ENCODE measurements at places on chromosomes 7 and 10.

- DNase-seq: peak; percentile 41
These were observed 333.2 kb upstream of the MGMT start for GRCh38 chr10:129133856-129134255.

DNA sequence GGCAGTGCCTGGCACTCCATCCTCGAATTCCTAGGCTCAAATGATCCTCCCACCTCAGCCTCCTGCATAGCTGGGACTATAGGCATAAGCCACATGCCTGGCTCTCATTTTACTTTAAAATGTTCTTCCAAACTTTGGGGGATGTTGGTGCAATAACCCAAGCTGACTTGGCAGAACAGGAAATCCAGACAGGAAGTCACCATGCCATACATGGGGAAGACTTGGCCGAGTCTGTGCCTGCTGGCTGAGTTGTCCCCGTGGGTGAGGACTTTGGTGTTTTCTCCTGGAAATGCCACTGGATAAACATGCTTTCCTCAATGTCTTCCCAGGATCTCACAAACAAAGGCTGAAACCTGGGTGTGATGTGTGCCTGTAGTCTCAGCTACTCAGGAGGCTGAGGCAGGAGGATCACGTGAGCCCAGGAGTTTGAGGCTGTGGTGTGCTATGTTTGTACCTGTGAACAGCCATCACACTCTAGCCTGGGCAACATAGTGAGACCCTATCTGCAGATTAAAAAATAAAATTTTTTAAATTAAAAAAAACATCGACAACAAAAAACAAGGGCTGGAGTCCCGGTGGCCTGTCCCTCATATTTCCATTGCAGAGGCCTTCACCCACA is 19.8 kb downstream of the HKDC1 start:
- DNase-seq: no peak

DNA sequence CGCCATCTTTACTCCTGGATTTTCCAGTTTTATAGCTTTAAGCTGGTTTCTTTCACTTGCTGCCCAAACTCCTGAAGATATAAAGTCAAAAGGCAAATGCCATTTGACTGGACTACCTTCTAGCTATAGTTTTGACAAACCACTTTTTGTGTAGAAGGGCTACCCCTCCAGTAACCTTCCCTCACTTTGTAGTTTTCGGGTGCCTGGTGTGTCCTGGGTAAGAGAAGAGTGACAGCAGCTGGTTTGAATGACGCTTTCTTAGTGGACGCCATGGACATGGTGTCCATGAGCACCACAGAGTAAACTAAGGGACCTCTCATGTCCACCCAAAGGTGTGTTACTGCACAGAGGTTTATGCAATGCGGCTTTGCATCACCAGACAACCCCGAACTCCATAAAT is 21.2 kb upstream of the PITRM1 start:
- DNase-seq: no peak

GRCh38 chr10:58741673-58742072 is 229.0 kb downstream of the BICC1 start:
- DNase-seq: no peak

- no peak for DNase-seq
These were observed 406.1 kb downstream of the TCERG1L start for GRCh38 chr10:130905386-130905785.

DNA sequence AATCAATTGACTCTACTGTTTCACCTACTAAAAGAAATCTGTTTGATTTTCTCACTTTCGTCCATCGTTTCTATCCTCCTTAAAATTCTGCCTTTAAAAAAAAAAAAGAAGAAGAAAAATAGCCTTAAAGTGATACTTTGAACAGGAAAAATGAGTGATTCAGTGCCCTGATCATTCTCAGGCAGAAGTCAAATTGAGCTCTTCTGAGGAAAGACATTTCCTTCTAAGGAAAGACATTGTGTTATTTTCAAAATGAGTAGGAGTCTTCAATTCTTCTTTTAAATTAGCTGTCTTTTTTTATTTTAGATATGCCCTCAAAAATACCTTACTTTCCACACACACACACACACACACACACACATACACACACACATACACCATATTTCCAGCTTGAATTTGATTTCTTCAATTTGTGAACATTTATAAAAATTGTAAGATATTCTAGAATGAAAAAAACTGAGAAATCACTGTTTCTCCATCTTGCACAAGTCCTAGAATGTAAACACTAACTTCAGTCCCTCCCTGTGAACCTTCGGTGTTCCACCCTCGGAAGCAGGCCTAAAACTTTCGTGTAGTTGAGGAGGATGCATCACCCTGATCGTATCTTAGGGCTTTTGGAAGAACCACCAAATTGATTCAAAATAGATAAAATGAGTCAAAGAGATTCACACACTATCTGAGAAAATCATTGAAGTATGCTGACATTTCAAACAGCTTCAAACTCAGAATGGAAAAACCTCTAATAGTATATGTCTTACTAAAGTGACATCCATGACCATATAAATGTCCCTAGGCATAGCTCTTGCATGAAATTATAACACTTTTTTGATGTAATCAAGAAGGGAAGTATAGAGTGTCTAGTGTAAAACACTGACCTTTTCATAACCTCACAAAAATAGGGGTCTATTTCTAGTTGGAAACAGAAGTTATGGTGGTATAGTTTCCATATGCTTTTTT is 270.8 kb downstream of the GATA3 start:
- DNase-seq: no peak

DNA sequence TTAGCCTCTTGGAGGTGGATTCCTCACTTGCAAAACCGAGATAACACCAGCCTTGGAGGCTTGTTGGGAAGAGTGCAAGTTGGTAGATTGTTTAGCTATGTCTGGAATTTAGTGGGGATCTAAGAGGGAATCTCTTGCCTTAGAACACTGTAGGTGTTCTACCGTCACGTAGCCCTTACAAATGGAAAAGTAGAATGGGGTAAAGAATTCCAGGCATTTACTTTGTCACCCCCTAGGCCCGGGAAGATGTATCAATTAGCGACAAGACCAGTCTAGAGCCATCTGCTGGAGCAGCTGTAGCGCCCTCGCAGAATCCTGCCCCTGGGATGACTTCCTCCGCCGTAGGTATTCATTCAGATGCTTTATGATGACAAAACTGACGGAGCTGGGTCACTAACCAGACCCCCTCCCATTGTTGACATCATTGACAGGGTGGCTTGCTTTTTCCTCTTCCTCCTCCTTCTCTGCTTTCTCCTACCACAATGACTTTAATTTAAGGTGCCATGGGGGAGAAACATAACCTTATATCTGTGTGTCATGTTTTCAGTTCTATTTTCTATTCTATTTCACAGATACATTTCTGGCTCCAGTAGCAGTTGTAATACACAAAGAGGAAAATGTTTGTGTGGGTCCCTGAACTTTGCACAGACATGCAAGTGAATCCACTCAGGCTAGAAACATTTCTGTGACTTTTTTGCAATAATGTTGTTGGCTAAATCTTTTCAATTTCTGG is 262.6 kb upstream of the LYZL1 start:
- DNase-seq: no peak

- DNase-seq: no peak
These were observed 38.8 kb downstream of the AKR1B15 start for GRCh38 chr7:134587750-134588149.

All from liver (tissue), 10 donors.